ENCODE measurements at places on chromosomes 16 and 17.

DNA sequence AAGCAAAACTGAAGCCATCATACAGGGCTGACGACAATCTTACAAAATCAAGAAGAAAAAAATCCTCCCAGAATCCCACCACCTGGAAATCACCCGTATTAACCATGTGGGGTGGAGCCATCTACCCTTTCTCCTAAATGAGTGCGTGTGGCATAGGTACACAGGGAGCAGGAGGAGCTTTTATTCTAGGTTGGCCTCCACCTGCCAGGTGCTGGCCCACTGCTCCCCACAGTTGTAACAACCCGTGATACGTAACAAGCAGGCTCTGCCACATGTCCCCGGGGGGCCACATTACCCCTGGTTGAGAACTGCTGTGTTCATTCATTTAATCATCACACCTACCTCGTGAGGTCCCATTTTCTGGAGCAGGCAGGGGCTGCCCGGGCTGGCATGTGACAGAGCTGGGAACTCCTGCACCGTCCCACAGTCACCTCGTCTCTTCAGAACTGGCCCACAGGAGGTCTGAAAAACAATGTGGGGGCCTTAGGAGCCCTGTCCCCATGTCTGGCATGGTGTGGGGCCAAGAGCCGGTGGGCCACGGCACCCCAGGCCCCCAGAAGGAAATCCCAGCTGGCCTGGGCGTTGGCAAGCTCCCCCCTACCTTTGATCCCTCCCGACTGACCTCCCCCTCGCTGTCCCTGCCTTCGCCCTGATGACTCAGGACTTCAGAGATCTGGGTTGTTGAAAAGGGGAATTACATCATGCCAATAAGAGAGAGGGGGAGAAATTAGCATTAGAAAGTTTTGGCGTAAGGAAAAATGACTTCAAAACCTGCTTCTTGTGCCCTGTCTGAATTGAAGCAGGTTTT, 12.9 kb downstream of the CMIP start:
- DNase-seq = no peak

DNA sequence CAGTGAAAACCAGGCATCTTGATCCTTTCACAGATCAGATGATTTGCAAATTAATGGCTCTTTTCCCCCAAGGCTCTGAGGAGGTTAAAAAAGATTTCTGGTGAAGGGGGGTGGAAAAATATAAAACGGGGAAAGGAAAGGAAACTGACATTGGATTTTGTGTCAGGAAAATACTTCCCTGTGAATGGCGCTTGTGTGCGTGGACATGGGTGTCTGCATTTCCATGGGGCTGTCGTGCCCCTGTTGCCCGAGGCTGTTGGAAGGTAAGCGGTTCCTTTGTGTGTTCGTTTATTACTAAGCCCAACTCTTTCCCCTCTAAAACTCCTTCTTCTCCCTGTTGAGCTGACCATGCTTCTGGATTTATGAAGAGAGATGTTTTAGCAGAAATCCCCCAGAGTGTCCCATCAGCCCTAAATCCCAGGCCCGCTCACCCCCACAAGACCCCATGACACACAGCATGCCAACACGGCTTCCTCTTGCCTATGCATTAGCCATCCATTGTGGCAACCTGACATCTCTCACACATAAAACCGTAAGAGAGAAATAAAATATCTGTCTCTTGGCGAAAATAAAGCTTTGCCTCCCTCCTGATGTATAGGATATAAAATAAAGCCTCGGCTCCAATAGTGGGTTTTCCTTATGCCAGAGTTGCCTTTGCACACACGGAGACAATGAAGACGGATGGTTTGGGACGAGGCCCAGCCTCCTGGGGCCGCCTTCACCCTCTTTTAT, 7.3 kb upstream of the LHX1 start:
- DNase-seq = no peak

DNA sequence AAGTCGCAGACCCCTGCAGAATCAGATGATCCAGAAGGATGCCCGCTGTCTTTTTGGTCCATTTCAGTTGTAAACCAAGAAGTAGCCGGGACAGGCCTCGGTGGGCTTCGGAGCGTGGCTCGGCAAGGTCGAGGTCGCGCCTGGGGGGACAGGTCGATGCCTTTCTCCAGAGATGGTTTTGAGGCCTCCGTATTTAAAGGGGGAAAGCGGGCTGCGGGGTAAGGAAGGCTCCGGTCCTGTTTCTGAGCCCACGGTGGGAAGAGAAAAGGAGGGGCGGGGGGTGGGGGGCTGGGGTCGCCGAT, 7.5 kb upstream of the GNG13 start:
- DNase-seq = no peak

DNA sequence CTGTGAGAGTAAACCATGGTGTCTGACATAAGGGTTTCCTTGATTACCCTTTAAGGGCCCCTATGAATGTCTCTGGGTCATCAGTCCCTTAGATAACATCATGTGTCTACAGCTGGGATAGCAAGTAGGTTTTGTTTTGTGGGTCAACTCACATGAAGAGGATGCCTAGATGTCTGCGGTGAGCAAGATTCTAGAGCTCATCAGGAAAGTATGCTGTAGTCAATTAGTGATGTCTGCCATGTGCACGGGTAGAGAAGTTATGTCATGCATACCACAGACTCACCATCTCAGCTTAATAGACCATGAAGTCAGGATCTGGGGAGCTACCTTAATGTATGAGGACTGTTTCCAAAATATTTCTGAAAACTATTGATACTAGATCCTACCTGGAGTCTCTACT, 57.5 kb downstream of the CDH13 start:
- no peak for DNase-seq

DNA sequence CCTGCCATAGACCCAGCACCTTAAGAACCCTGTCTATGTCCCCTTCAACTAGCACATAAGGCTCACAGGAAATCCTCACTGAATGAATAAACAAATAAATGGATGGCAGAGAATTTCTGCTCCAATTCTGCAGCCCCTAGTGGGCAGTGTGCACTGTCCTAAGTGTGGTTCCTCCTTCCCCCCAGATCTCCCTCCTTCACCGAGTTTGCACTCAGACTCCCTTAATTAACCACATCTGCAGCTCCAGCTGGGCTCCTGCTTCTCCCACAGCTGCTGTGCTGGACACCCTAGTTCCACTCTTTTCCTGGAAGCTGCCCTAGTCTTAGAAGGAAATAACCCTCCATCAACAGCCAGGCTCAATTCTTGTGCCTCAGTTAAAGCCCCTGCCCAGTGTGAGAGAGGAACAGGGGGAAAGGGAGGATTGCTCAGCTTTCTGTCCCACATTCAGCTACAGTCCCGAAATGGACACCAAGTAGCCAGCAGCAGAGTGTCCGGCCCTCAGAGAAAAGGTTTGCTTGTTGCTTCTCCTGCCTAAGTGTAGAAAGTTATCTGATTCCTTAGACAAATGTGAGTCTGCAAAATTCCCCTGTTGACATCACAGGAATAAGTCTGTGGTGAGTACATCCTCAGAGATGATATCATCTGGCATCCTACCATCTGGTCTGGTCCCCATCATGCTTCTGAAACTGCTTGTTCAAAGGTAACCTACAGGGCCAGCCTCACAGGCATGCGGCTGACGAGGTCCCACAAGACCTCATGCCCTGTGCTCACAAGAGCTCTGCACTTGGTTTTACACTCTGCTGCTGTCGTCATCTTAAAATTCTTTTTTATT, 12.3 kb downstream of the LRRC3C start:
- no peak for DNase-seq

DNA sequence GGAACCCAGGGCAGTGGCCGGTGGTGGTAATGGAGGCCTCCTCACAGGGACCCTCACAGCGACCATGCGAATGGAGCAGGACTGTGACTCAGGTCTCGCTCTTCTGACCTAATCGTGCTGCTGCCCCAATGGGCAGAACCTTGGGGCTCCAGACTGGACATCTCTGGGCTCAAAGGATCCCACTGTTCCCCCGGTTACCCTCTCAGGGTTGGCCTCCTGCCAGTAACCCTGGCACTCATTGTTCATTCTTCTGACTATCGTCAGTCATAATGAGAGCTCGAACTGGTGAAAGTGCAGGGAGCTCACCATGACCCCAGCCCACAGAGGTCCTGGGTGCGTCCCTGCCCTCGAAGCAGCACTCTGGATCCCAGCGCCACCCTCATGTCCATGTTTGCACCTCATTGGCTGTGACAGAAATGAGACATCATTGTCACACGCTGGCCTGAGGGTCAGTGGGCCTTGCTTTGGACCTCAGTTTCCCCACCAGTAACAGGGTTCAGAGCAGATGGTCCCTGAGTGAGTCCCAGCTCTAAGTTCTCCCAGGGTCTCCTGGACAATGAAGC, 4.0 kb upstream of the NPRL3 start:
- DNase-seq = no peak

GRCh38 chr16:66127459-66128370, 238.8 kb upstream of the CDH5 start:
- no peak for DNase-seq

GRCh38 chr16:8990445-8990844, 26.7 kb upstream of the USP7 start:
- no peak for DNase-seq

DNA sequence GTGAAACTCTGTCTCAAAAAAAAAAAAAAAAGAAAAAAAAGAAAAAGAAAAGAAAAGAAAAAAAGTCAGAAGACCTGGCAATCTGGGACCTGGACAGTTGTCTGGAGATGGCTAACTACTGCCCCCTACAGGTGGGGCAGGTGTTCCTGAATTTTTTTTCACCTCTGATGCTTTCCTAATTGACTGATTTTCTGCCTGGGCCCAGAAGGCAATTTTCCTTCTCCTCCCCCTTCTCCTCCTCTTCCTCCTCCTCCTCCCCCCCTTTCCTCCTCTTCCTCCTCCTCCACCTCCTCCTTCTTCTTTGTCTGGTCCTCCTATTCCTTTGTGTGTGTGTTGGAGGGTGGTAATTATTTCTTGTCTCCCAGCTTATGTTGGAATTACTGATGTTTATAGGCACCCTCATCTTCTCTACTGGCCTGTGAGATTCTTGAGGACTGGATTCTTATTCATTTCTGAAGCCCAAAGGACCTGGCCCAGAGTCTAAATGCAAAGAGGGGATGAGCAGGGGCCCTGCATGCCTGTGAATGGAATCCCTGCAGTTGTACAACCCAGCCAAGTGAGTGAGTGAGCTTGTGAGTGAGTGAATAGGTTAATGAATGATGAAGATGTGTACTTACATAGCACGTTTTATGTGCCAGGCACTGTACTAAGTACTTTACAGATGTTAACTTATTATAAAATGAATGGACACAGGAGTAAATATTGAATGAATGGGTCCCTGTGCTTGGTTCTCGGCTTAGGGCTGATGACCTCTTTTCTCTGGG, 26.9 kb downstream of the IRX5 start:
- DNase-seq = no peak

- DNase-seq = no peak
Measured at GRCh38 chr16:66996983-66997358, 8.6 kb downstream of the CES4A start.

DNA sequence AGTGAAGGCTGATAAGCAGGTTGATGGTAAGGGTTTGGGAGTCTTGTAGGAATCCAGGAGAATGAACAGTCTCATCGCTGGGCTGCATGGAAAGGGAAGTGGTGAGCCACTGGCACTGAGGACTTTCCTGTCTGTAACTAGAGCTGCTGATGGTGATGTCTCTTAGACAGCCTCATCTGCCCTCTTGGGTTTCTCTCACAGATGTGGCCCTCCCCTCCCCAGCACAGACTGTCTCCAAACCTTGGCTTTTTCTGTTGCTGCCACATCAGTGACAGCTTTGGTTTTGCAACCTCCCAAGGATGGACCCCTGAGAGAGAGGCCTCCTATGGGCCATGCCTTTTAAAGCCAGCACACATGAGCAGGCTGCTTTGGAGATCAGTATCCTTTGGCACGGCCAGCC, 16.9 kb downstream of the PLCG2 start:
- no peak for DNase-seq

DNA sequence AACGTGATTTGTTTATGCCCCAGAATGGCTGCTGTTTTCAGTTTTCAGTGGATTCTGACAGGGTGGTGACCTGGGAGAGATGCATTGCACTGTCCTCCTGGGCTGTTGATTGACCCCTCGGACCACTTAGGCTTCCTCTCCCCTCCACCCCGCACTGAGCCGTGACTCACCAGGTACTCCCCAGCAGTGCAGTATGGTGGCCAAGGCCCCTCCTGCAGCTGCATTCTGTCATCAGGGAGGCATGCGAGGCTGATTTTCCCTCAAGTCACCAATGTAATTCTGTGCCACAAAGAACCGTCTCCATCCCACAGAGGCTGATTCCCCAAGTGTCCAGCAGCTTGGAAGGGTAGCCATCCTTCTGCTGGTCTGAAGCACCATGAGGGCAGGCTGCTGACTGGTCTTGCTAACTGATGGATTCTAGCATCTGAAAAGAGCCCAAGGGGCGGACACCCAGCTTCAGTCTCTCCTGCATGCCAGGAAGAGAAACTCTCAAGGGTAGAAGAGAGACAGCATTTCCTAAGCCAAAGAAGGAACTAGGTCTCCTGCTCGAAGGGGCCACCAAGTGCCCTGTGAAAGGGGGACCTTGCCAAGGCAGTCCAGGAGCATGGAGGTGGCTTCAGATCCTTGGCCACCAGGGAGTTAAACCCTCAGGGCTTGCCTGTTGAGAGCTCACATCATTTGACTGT, 148.1 kb downstream of the SOCS1 start:
- no peak for DNase-seq

DNA sequence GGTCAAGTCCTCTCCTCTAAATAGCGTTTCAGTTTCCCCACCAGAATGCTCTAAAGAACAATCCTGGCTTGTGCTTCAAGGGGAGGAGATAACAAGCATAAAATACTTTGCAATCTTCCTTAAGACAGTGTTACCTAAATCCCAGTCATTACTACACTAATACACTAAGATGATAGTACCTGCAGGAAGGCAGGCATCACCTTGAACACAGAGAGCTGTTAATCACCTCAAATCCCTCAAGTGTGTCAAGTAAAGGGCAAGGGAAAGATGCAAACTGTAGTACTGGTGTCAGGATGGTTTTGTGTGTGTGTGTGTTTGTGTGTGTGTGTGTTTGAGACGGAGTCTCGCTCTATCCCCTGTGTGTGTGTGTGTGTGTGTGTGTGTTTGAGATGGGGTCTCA, 36.8 kb downstream of the NACA2 start:
- DNase-seq = no peak

DNA sequence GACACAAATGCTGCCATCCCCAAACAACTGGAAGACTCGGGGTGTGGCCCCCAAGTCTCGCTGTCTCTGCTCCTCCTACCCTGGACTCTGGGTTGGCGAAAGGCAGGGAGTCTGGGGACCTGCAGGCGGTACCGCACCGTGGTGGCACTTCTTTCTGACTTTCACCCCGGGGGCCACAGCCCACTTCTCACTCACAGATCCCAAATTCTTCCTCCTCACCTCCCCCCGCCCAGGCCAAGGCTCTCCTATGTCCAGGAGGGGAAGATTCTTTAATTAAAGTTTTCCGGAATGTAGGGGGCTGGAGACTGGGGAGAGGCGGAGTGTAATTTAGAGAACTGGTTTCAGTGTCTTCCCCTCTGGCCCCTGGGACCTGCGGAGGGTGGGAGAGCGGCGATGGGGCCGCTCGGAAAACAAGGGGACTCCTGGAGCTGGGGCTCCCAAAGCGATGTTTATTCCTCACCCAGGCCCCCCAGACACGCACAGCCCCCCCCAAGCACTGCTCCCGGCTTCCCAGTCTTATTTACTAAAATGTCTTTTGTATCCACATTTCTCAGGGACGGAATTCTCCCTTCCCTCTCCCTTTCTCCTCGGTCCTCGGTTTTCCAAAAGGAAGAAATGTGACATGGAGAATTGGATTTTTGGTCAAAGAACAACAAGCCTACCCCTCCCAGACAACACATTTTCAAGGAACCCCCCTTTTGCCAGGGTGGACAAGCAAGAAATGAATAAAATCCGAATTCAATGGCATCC, 1.2 kb downstream of the WNT3 start:
- DNase-seq = no peak

Measured in stimulated activated CD4-positive, alpha-beta T cell treated with anti-CD3 and anti-CD28 coated beads, Interleukin-4, amount 100 ng/mL, for 48 hours (primary cell).